Activated naive CD4-positive, alpha-beta T cell treated with anti-CD3 and anti-CD28 coated beads, Interleukin-2, amount 10 ng/mL, durations not matched to agents 5 hours and 36 hours (primary cell): ENCODE measurements at places on chromosomes 3 and 15. TPM values are rescaled to one million over a fixed set of nuclear protein-coding genes. Genes with fewer than 3 reads are reported as not detected.

COL6A6 gene
- total RNA-seq, result not detected

ITPKA gene
- total RNA-seq, result 0.19 TPM

GHSR gene
- not detected for total RNA-seq

AHSG gene
- not detected for total RNA-seq

NRG4 gene
- total RNA-seq, result not detected

ISL2 gene
- 0.12 TPM for total RNA-seq

SPATA12 gene
- total RNA-seq, result not detected

AADACL2 gene
- total RNA-seq, result not detected

MESP2 gene
- not detected for total RNA-seq

ROPN1B gene
- total RNA-seq, result not detected

ALDH1A2 gene
- total RNA-seq, result not detected

MCCC1 gene
- 22.7 TPM for total RNA-seq

WNT5A gene
- not detected for total RNA-seq

CACNA2D3 gene
- total RNA-seq, result not detected

CCDC13 gene
- 0.46 TPM for total RNA-seq

TERC gene
- 5.9 TPM for total RNA-seq

ANKUB1 gene
- not detected for total RNA-seq

ZKSCAN7 gene
- 0.77 TPM for total RNA-seq

CD200 gene
- 8.6 TPM for total RNA-seq

XYLB gene
- total RNA-seq, result 3.4 TPM

LPP gene
- total RNA-seq, result 48.3 TPM

PHC3 gene
- 71.9 TPM for total RNA-seq
